Stimulated activated CD8-positive, alpha-beta memory T cell treated with anti-CD3 and anti-CD28 coated beads, Interleukin-15, amount 100 ng/mL, for 4 hours (primary cell): ENCODE measurements at places on chromosomes 3 and 15.

GRCh38 chr3:158911586-158911985, 109.7 kb downstream of the MFSD1 start:
- no peak for DNase-seq

DNA sequence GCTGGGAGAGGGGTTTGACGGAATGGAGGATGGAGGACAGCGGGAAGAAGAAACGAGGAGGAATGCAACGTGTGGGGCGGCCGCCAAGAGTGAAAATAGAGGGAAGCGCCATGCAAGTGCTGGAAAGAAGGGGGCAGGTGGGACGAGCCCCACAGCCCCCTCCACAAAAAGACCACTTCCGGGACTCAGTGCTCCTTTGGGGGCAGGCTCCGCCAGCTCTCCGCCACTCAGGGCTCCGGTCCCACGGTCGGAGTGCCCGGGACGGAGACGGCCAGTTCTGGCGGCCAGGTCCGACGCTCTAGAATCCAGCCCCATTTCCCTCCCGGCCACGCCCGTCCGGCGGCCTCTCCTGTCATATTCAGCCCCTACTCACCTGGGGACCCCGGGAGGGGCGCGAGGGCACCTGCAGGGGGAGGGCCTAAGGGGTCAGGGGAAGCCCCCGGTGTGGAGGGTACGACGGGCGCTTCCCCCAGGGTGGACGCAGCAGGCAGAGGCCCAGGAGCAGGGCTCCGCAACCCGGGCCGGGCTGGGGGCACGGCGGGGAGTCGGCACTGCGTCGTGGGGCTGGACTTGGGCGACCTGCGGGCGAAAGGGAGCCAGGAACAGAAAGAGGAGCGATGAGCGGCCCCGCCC, 25.5 kb upstream of the CSPG4 start:
- DNase-seq = no peak

GRCh38 chr3:73216310-73216709, 154.9 kb downstream of the EBLN2 start:
- DNase-seq = no peak

- DNase-seq = no peak
Measured at GRCh38 chr15:92668620-92669019, 13.0 kb upstream of the FAM174B start.

GRCh38 chr3:73084170-73084569, 22.7 kb downstream of the EBLN2 start:
- DNase-seq = no peak

GRCh38 chr3:151775314-151776258, 38.3 kb upstream of the AADAC start:
- DNase-seq = no peak
